Stimulated activated CD8-positive, alpha-beta memory T cell treated with anti-CD3 and anti-CD28 coated beads, Interleukin-7, amount 100 ng/mL, for 4 hours (primary cell): ENCODE measurements at places on chromosomes 16 and 17.

GRCh38 chr16:5633845-5634440 is 536.3 kb upstream of the EEF2KMT start:
- no peak for DNase-seq

DNA sequence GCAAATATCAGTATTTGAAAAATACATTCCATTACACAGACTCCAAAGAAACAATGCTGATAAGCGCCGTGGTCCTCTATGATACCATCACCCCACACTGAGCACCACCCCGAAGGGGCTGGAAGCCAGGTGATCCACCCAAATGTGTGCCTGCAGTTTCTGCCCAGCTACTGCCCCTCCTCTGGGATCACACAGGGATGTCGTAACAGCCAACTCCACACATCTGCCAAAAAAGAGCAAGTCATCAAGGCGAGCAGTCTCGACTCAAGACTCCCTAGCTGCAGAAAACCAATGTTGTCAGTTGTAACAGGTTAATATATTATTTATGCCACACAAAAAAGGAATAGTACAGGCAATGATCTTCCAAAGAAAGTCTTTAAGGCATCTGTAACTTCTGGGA is 21.0 kb downstream of the CYB5D2 start:
- DNase-seq, result no peak

GRCh38 chr17:37745801-37746426 is 1.1 kb upstream of the HNF1B start:
- no peak for DNase-seq

DNA sequence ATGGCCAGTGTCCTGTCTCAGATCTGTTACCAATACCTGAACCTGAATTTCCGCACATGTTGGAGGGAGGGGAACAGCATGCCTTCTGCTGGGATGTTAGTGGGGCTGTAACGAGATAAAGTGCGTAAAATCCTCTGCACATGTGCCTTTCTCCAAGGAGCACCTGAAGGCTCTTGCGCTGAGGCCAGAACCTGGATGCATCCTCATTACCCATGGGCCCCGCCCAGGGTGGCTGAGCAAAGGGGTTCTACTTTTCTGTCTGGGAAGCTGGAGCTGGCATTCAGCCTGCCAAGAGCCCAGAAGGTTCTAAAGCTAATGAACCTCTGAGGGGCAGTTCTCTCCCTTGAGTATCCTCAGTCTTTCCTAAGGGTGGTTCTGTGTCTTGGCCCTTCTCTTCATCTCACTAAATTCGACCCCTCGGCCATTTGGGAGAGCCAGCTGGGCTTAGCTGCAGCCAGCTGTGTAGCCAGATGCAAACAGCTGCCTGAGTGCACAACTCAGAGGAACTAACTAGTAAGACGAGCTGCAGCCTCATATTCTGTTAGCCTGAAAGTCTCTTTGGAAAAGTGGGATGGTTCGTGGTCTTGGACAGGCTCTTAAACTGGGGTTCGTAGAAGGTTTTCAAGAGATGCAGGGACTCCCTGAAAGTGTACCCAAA is 2.5 kb downstream of the ITGA3 start:
- no peak for DNase-seq

GRCh38 chr17:77242118-77242851 is 101.5 kb downstream of the SEC14L1 start:
- DNase-seq, result no peak

- no peak for DNase-seq
Measured at GRCh38 chr16:56355221-56355620, 70.1 kb downstream of the AMFR start.
